ENCODE measurements at places on chromosomes 2 and 18.

DNA sequence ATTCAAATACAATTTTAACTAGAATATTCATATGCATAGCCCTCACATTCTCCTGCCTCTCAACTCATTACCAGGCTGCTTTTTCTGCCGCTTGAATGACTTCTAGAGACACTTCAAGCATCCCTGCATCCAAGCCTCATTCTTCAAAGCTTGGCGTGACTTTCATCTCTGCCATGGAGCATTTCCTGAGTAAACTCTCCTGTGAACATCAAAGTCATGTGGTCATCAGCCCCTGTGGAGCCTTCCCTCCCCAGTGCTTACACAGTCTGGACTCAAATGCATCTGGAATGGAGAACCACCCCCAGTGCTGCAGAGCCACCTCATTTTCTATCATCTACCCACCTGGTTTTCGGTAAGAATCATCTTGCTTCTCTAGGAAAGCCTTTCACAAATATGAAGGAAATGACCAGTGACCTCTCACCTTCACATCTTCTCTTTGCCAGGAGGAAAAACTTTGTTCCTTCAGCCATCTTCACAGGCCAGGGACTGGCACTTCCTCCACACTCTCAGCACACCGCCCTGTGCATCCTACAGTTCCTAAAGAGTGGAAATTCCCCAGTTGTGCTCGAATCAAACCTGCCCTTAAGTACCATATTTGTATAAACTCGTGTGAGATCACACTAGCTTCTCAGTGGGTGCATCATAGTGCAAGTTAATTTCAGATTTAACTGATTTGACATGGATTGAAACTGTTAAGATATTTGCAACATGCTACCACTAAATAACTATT is 116.4 kb downstream of the COL6A3 start:
- no peak for DNase-seq

GRCh38 chr2:127644066-127645025 is 1.6 kb upstream of the GPR17 start:
- DNase-seq, result no peak

DNA sequence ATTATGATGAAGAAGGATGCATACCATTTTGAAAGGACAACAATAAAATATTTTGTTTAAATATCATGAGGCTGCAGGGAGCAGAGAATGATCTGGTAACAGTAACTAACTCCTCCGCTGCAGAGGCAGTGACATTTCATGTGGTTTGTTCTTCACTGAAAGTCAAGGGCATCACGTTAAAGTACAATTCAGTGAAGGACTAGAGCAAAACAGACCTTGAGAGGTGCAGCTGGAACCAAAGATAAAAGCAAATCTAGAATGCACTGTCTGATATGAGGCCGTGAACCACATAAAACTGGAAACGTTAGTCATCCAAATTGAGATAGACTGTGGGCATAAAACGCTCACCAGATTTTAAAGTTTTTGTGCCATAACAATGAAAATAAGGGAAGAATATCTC is 522.9 kb upstream of the TNP1 start:
- no peak for DNase-seq

DNA sequence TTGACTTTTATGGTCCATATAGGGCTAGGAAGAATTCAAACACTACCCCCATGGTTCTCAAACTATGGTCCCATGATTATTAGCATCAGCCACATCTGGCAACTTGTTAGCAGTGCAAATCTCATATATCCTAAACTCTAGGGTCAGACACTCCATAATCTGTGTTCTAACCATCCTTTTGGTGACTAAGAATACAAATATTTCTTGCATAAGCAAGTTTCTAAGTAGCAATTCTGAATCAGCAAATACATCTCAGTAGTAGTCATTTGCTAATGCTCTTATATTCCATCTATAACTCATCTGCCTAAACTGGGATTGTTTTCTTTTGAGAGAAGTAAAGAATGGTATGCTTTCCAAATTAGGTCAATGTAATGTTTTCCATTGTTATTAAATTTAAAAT is 447.3 kb downstream of the TMX3 start:
- no peak for DNase-seq

DNA sequence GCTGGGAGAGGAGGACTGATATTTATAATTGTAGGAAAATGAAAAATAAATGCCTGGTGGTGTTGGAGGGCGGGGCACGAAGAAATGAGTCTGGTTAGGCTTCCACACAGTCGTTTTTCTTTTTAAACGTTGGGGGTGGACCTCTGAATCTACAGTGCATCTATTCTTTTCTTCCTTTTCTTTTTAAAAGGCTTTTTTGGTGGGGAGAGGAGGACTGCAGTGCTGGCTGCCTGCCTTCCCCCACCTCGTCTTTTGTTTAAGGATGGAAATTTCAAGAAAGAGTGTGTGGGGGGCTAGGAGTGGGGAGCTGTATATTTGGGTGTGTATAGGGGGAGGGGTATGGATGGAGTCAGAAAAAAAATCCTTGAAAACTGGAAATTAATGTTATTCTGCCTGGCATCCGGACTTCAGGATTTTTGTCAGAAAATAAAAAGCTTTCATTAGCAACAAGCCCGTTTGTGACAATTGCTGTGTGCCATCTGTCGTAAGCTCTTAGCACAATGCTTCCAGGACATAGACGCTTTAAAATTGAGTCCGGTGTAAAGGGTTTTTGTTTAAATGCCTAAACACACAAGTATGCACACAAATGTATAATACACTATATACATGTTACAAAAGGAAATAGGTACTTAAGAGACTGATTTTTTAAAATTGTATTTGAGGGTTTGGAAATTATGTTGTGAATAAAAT is 1.1 kb downstream of the MAP2 start:
- no peak for DNase-seq

GRCh38 chr2:109239720-109240119 is 110.7 kb downstream of the SH3RF3 start:
- no peak for DNase-seq

GRCh38 chr18:10190564-10190963 is 263.9 kb upstream of the APCDD1 start:
- DNase-seq, result no peak

DNA sequence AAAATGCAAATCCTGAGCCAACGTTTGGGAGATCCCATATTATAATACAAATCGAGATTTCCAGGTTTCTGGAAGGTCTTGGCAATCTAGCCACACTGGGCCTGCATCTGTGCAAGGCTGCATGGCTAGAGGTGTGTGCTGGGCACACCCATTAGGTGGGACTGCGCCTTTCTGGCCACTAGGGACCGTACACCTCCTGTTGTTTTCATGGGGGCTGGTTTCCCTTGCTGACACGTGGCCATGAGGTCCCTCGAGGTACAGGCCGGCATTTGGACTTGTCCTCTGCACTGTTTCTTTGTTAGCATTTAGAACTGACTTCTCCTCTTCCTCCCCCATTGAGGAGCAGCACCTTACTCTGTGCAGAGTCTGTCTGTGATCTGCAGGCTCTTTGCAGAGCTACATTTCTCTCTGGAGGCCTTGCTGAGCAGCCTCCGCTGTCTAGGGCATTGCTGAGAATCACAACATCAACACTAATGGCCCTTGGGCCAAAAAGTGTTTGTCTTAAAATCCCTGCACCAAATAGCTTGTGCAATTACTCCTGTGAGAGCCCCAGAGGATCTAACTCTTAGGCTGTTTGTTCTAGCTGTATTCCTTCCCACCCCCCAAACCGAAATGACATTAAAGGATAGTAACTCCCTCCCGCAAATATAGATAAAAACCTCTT is 131.2 kb downstream of the NEDD4L start:
- no peak for DNase-seq

DNA sequence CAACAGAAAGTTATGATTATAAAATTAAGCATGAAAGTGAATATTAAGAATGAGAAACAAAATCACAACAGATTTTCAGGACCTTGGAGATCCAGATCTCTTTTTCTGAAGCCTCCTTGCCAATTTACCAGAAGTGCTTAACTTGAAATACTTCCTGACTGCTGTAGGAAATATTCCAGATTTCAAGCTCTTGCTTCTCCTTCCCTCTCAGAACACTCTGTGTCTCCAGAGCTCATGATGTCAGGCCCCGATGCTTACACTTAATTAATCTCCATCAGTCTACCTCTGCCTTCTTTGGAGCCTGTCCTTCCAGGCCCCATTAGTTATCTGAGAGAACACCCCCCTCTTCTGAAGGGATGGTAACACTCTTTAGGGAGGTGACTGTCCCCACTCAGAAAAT is 20.7 kb upstream of the NT5C1B start:
- DNase-seq, result no peak

- no peak for DNase-seq
Observed at GRCh38 chr18:74278058-74278457, 13.7 kb downstream of the CYB5A start.

DNA sequence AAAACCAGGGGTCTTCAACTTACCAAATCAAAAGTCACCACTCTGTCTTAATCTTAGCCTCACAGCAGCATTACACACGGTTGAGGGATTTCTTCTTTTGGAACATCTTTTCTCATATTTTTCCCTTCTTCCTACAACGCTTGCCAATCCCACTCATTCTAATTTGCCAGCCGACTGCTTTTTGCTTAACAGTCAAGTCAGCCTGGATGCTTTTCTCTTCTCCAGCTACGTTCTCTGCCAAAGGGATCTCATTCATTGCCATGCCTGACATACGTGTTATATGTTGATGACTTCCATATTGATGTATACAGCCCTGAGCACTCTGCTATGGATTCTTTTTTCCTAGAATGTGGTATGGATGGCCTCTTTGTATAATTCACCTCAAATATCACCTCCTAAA is 37.3 kb downstream of the CDH19 start:
- no peak for DNase-seq

DNA sequence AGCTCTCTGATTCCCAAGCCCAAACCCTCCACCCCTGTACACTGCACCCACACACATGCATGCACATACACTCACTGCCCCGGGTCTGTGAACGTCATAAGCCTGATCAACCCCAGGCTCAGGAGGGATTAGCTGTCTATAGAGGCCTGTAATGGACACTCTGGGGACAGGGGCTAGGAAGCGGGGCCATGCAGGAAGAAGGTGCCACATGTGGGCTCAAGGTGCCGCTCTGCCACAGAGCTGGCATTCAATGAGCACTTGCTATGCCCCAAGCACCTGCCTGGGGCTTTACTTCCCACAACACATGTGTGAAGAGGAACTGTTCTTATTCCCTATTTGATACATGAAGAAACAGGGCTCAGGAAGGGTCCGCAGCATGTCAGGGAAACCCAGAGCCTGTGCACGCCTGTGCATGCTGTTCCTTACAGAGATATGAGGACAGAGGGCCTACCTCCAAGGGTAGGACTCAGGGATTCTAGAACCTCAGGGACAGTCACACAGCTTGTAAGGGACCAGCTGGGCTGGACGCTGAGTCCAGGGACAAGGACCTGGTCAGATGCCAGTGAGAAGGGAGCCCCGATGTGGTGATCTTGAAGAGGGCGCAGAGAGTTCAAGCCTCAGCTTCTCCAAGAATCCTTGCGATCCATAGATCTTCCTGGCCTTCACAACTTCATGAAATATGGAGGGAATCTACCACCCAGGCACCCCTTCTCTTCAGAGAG is 5.0 kb downstream of the BIN1 start:
- DNase-seq, result no peak

DNA sequence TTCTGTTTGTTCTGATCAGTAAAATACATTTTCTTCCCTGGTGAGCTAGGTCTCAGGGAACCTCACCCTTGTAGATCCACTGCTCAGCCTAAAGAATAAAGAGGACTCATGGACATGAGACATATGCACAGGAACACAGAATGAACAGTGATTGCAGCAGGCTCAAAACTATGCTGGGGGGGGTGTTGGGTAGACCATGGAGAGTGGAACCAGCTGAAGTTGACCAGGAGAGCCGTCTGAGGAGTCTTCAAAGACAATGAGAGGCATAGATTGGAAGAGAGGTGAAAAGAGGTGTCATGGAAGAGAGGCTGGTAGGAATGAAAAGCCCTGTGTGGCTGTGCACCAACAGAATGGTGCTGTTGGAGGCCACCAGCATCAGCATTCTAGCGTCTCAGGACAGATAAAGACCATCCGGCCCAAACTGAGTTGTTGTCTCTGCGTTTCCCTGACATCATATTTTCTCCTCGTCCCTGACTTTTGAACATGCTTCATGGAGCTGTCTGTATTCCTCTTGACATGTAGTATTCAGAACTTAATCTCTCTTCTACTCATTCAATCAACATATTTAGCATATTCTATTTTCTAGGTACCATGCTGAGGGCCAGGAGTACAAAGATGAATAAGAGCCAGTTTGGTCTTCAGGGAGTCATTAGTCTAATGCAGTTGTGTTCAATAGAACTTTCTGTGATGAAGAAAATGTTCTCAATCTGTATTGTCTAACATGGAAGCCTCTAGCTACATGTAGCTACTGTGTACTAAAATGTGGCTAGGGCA is 331.8 kb downstream of the CYP26B1 start:
- DNase-seq, result no peak
